AG10803 (cell line): ENCODE measurements at places on chromosomes 6 and 20.

GRCh38 chr6:118494091-118494490, 54.0 kb upstream of the PLN start:
- no peak for DNase-seq

- no peak for DNase-seq
Observed at GRCh38 chr20:49904440-49905214, 10.7 kb downstream of the SPATA2 start.

- no peak for DNase-seq
Observed at GRCh38 chr6:79824202-79824601, 123.2 kb downstream of the ELOVL4 start.

- peak; percentile 97 for DNase-seq
Observed at GRCh38 chr6:145756170-145756662, 20.9 kb upstream of the EPM2A start.

DNA sequence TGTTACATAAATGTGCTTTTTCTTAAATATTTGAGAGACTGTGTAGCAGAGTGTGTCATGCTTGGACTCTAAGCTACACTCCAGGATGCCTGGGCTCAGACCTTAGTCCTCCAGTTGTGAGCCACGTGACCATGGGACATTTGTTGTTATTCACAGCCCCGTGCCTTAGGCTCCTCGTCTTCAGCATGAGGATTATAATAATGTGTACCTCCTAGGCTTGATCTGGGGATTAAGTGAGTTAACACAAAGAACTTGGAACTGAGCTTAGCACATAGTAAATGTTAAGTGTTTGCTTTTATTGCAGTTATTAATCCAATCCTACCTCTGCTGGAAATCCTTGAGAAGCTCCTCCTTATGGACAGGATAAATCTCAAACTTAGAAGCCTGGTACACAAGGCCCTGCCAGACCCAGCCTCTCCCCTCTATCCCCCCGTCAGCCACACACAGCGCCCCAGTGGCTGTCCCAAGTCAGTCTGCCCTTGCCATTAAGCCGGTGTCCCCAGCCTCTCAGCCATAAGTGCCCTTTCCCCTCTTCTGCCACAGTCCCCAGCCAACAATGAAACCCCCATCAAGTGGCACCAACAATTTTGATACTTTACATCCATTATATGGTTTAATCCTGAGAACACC, 177.5 kb downstream of the TMEM242 start:
- no peak for DNase-seq

- no peak for DNase-seq
Observed at GRCh38 chr6:7338031-7338430, 25.0 kb upstream of the SSR1 start.

- peak; percentile 8 for DNase-seq
Observed at GRCh38 chr6:146041282-146041681, 12.4 kb downstream of the GRM1 start.

DNA sequence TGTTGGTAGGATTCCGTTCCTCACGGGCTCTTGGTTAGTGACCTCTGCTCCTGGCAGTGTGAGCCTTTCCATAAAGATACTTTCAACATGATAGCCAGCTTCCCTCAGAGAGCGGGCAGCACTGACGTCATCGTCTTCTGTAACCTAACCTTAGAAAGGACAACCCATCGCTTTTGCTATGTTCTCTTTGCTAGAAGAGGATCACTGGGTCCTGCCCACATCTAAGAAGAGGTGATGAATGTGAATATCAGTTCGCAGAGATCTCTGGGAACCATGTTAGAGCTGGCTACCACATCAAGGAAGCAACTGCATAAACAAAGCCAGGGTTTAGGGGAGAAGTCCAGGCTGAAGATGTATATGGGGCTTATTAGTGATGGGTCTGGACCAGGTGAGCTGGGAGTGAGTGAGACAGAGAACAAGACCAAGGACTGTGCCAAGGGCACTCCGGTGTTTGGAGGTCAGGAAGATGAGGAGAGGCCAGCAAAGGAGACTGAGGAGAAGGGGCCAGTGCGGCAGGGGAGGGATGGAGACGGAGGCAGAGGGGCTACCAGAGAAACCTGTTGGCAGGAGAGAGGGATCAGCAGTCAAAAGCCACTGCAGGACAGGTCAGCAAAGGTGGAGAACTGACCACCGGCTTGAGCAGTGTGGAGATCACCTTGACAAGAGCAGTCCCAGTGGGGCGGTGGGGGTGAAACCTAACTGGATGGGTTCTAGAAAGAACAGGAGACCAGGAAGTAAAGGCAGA, 39.7 kb downstream of the PIM1 start:
- no peak for DNase-seq

GRCh38 chr6:71523548-71523947, 234.9 kb downstream of the OGFRL1 start:
- no peak for DNase-seq

GRCh38 chr6:96749891-96750290, 87.4 kb downstream of the GPR63 start:
- no peak for DNase-seq

DNA sequence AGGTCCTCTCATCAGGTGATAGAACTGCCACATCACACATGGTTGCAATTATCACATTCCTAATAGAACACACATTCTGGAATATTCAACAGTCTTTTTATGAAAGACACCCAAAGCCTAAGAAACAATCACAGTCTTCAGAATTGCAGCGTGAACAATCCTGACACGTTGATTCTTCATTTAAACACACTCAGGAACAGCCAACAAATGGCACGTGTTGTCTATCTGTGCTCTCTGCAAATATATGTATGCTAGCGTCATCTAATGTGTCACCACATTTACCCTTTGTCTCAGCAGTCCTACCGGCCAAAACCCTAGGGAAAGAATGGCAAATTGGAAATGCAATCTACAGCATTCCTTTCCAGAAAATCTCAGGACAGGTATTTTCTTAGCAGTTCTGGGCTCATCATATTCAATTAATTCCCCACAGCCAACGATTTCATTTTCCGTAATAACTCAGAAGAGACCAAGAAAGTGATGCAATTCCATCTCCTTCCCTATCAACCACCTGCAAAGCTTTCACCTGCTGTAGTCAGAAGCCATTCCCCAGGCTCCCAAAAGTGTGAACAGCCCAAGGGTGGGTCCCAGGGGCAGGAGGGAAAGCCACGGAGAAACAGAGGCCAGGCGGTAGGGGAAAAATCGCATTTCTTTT, 280.3 kb upstream of the JARID2 start:
- peak; percentile 47 for DNase-seq

GRCh38 chr6:46216879-46217278, 46.1 kb upstream of the ENPP5 start:
- DNase-seq = no peak

GRCh38 chr6:113082745-113083144, 735.6 kb downstream of the RFPL4B start:
- DNase-seq = peak; percentile 59

- DNase-seq = no peak
Observed at GRCh38 chr6:10513544-10513943, 7.6 kb upstream of the GCNT2 start.

GRCh38 chr20:62387219-62387913, 463 bp downstream of the RPS21 start:
- DNase-seq = no peak

DNA sequence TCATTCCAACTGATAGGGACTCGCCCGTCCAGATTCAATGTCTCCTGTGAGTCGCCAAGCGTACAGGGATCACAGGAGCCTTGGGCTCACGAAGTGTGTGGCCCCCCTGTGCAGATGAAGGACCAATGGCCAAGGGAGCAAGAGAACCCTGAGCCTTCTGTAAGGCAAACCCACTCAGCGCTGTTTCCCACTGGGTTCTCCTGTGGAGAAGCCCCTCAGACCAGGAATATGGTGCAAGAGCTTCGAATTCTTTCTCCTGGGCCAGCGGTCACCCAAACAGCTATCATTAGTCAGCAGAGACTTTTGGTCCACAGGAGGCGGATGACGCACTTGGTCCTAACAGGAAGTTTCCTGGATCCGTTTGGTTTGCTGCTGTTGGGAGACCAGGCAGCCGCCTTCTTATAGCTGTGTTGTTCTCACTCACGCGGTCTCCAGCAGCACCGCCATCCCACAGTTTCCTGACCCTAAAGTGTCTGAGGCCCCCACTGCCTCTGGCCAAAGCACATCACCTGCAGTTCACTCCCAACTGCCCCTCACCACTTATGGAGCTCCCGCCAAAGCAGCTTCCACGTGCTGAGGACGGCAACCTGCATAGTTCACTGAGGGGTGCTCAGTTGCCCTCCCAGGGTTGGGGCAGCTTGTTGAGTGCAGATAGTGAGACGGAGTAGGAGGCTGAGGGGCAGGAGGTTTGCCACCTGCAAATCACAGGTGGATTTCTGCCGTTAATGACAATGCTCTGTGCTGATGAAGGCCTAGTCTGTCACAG, 268.6 kb downstream of the ERMARD start:
- DNase-seq = peak; percentile 31

DNA sequence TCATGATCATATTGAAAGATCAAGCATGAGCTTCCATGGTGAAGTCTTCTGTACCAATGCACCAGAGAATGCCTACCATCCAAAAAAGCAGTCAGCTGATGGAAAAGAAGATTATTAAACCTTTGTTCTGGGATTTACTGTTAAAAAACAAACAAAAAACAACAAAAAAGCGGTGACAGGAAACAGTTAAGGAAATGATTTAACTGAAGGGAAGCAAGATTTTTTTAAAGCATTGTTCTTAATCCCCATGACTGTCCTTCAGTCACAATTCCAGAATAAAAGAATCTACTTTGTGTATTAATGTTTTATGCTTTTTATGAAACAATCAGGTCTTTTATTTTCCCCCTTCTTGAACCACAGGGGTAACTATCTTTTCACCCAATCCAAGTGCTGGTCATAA, 23.9 kb downstream of the FAM162B start:
- no peak for DNase-seq

GRCh38 chr6:109653264-109653663, 37.7 kb downstream of the AK9 start:
- no peak for DNase-seq

DNA sequence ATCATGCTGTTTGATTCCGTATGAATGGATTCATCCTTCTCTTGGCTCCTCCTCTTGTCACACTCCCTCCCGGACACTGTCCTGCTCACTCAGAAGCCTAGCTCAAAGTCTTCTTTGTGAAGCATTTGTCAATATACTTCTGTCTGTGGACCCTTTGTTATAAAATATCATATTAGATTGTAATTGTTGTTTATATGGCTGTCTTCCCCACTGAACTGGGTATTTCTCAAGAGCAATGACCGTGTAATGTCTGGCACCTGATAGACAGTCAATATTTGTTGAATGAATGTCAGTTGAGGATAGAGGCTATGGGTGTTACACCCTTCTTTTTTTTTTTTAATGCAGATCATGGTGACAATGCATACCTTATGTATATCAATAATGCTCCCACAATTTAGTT, 335.3 kb downstream of the SOX4 start:
- no peak for DNase-seq

DNA sequence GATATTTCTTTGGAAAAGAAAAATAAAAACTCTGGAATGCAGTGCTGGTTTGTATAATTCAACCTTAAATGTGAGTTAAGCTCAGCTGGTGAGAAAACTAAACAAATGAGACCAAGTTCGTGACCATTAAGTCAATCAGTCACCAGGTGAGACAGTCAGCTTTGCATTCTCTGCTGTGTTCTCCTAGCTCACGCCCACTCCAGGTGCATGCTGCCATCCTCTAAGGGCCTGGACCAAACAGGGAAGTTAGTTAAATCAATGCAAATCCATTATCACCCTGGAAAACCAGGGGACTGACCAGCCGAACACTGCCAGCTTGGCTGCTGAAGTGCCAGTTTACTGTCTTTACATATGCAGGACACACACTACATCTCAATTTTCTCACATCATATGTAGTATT, 7.2 kb downstream of the TPBG start:
- DNase-seq = no peak

DNA sequence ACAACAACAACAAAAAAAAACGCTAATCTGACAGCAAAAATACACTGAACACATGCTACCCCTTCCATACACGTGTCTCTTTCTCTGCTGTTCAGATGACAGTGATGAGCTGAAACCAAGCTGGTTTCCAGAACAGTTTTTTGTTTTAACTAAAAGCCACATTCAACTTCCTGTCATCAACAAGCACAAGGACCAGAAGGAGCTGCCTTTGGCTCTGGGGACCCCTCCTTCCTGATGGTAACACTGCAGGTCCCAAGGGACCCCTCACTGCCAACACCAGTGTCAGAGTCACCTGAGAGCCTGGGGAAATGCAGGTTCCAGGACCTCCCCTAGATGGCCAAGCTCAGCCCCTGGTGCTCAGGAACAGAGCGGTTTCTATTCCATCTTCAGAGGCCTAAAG, 6.0 kb downstream of the CST7 start:
- DNase-seq = no peak

GRCh38 chr20:21995461-21995860, 290.0 kb downstream of the PAX1 start:
- DNase-seq = no peak

- DNase-seq = no peak
Observed at GRCh38 chr6:14638435-14638905, 520.9 kb downstream of the CD83 start.

DNA sequence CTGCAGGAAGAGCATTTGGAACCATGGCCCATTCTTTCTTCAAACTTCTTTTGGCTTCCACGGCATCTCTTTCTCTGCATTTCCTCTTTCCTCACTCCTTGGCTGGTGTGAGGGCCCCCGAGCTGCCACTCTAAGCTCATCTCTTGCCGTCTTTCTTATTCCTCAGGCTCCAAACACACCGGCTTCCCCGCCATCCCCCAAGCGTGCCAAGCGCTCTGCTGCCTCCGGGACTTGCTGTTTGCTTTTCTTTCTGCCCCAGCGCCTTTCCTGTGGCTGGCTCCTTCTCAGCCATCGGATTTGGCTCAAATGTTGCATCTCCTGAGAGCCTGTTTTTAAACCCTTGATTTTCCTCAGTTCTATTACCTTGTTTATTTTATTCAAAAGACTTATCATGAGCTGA, 172.7 kb downstream of the PACRG start:
- DNase-seq = no peak

- DNase-seq = no peak
Observed at GRCh38 chr20:62391165-62392076, 4.5 kb downstream of the RPS21 start.

DNA sequence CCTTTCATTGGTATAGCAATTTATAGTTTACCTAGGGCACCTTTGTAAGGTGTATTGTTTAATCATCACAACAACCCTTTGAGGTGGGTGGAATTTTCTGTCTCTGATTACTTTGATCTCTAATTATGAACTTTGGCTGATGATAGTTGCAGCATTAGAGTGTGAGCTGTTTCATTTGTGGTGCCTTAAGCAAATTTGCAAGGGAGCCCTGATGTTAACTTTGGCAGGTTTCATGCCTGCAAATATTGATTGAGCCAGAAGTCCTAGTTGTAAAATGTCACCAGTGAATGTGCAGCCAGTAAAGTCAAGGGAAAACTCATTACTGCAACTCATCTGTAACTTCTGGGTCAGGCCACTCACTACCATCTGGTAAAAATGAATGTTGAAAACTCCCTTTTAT, 29.8 kb downstream of the CTNNBL1 start:
- DNase-seq = no peak

DNA sequence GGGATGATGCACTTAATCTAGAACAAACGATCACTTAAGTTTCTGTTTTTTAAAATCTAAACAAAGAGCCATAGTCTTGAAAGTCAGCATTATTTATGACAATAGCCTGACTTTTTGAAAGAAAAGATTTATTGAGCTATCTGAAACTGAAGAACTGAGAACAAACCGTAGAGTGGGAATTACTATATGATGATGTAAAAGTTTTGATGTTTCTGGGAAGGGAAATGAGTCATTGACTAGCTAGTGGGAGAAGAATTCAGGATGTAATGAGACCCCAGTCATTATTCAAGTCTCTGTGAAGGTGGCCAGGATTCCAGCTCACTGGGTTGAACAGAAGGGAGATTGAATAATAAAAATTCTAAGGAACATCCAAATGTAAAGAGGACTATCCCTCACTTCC, 83.4 kb upstream of the FABP7 start:
- peak; percentile 66 for DNase-seq

GRCh38 chr6:24330137-24330732, 27.6 kb downstream of the DCDC2 start:
- no peak for DNase-seq
